ENCODE measurements at places on chromosomes 1 and 21. TPM values are rescaled to one million over a fixed set of nuclear protein-coding genes. Genes with fewer than 3 reads are reported as not detected.

The CELA3B gene
- 6,851 TPM for polyA plus RNA-seq

The PHLDA3 gene
- polyA plus RNA-seq = 11.9 TPM

The LRRC7 gene
- polyA plus RNA-seq = 1.6 TPM

The DDR2 gene
- polyA plus RNA-seq = 1.4 TPM

The EDARADD gene
- polyA plus RNA-seq = 1.2 TPM

The CCT3 gene
- polyA plus RNA-seq = 58.3 TPM

The MSH4 gene
- 0.15 TPM for polyA plus RNA-seq

The CENPS gene
- 19.9 TPM for polyA plus RNA-seq

The TRIM67 gene
- polyA plus RNA-seq = 0.08 TPM

The TTC3 gene
- 45.3 TPM for polyA plus RNA-seq

The GNB1 gene
- 71.1 TPM for polyA plus RNA-seq

The AMIGO1 gene
- 4.9 TPM for polyA plus RNA-seq

The OR2T4 gene
- not detected for polyA plus RNA-seq

The MAP3K21 gene
- 22.0 TPM for polyA plus RNA-seq

The TTC39A gene
- polyA plus RNA-seq = 18.3 TPM

The RPS8 gene
- 1,365 TPM for polyA plus RNA-seq

The PCBP3 gene
- 1.7 TPM for polyA plus RNA-seq

The TRIM45 gene
- polyA plus RNA-seq = 18.2 TPM

The EPHA10 gene
- polyA plus RNA-seq = 2.7 TPM

The TNFRSF18 gene
- 1.2 TPM for polyA plus RNA-seq

The FCRL4 gene
- not detected for polyA plus RNA-seq

The KIAA1614 gene
- polyA plus RNA-seq = 3.3 TPM

The LDLRAP1 gene
- 71.9 TPM for polyA plus RNA-seq

The PTPRC gene
- 0.59 TPM for polyA plus RNA-seq

The DRAXIN gene
- polyA plus RNA-seq = under 0.01 TPM

The NUDT4B gene
- 0.31 TPM for polyA plus RNA-seq

The NR1I3 gene
- polyA plus RNA-seq = not detected

The B3GALT5 gene
- polyA plus RNA-seq = 2.6 TPM

The SLC26A9 gene
- polyA plus RNA-seq = 2.9 TPM

The TMEM125 gene
- polyA plus RNA-seq = 52.0 TPM

The NUF2 gene
- 0.54 TPM for polyA plus RNA-seq

The SPATA17 gene
- 0.34 TPM for polyA plus RNA-seq

The TMEM201 gene
- 7.2 TPM for polyA plus RNA-seq

The ATP1A2 gene
- polyA plus RNA-seq = 1.6 TPM

The PLEKHA6 gene
- polyA plus RNA-seq = 13.2 TPM
